ENCODE measurements at places on chromosomes 13 and 19. TPM values are rescaled to one million over a fixed set of nuclear protein-coding genes. Genes with fewer than 3 reads are reported as not detected.

DNA sequence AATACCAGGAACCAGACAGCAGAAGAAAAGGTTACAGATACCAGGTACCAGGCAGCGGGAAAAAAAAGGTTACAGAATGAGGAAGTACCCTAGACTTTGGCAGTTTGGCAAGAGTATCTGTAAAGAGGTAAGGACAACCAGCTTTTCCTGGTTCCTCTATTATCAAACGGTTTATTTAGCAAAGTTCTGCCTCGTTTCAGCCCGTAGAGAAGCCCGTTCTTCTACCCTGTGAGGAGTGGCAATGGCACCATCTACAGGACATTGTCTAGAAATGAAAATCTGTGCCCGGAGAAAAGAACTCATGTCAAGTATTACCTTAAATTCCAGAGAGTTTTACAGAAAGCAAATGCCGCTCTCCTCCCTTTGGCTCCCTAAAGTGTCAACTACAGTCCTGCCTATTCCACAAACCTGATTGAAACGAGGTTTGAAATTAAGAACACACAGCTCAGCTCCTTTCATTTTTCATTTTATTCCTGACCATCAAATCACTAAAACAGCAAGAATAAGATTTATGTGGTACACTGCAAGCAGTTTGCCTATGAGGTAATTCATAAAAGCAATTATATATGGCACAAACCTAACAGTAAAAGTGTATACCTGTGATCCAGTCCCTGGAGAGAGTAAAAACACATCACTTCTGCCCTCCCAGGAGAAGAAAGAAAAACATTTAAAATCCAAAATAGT is 226.3 kb downstream of the SLC7A1 start:
- no peak for DNase-seq
- no peaks in the 10 kb centered on the region for H3K27me3 ChIP-seq
- no peaks in the 10 kb centered on the region for H3K4me1 ChIP-seq
- no peaks in the 10 kb centered on the region for H3K36me3 ChIP-seq
- no peak overlapping the region for H3K27ac ChIP-seq

DNA sequence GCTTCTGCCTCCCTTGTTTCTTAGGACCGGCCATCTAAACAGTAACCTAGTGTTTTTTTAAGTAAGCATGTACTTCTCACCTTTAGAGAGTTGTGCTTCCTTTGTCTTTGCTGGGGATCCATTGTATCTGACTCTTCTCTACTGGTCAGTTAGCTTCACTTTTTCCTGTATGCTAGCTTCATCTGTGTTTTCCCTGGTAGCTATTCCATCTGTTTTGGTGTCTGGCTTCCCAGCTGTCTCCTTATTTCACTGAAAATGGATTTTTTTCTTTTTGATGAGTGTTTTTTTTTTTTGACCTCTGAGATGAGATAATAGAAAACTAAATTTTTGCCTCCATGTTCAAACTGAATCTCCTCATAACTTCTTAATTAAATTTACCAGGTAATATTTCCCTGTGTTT is 637.0 kb upstream of the SLC10A2 start:
- no peaks in the 10 kb centered on the region for H3K27me3 ChIP-seq
- no peaks in the 10 kb centered on the region for H3K36me3 ChIP-seq
- no peaks in the 10 kb centered on the region for H3K4me1 ChIP-seq
- no peak overlapping the region for H3K4me3 ChIP-seq
- no peak for DNase-seq

HIF3A gene
- total RNA-seq = 5.5 TPM

MEX3D gene
- total RNA-seq = 16.6 TPM

DNA sequence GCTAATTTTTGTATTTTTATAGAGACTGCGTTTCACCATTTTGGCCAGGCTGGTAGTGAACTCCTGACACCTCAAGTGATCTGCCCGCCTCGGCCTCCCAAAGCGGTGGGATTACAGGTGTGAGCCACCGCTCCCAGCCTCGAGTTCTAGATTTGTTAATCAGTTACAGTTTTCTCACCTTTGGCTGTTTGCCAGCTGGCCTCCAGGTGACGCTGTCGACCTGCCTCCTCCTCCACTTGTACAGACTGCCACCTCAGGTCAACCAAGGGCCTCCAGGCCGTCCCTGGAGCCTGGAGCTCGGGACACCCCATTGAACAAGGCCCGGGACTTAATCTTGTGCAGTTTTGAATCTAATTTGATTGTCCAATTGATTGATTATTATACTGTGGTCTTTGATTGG is 45.5 kb downstream of the IER2 start:
- no peaks in the 10 kb centered on the region for H3K27me3 ChIP-seq
- H3K36me3 ChIP-seq = no peaks in the 10 kb centered on the region
- H3K27ac ChIP-seq = no peak overlapping the region
- peak; percentile 82 for DNase-seq

- H3K27ac ChIP-seq = no peak overlapping the region
- H3K36me3 ChIP-seq = no peaks in the 10 kb centered on the region
- no peak for DNase-seq
Observed at GRCh38 chr19:9909251-9909650, 27.1 kb downstream of the OLFM2 start.

NLRP5 gene
- total RNA-seq = not detected

DNA sequence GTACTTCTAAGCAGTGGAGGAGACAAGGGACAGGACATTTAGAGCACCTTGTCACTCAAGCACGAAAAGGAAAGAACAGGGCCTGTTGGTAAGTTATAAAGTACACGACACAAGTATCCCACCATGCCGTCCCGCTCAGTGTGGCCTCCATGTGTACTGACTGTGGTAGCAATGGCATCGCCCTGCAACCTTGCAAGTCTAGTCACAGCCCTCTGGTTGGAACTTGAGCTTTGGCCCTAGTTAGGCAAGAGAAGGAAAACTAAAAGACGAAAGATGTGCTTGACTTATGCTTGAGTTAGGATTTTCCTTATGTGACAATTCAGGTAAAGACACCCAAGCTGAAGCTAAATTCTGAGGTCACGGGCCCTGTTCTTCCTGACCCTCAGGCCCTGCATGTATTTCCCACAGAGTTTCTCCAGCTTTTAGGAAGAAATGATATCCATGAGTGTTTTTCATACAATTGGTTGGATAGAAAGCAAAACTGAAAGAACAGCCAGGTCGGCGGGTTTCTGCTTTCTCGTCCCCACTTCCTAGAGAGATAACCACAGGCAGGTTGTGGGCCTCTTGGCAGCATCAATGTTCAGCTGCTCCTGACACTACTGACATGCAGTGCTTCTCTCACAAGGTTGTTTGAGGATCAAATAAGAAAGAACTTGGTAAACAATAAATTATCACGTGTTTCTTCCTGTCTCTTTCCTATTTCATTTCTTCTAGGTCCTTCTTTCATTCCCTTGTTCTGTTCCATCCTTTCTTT is 216.2 kb downstream of the IRS2 start:
- no peaks in the 10 kb centered on the region for H3K27me3 ChIP-seq
- no peak overlapping the region for H3K4me3 ChIP-seq
- DNase-seq = no peak

PSMC4 gene
- 59.9 TPM for total RNA-seq

DNA sequence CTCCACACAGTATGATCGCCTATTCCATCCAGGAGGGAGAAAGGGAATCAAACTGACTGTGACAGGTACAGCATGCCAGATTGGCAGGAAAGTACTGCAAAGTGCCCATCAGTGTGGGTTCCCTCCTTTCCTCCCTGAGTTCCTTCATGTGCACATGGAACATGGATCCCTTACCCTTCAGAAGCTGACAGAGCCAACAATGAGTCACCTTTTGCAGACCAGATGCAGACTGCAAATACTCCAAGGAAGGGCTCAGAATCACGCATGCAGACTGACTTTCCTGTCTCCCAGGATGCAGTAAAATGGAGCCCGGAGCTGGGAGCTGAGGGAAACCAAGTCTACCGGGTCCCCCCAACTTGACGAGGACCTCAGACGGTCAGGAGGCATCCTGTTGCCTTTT is 41.8 kb downstream of the SACS start:
- no peaks in the 10 kb centered on the region for H3K4me1 ChIP-seq
- no peaks in the 10 kb centered on the region for H3K27me3 ChIP-seq
- no peak for DNase-seq
- H3K27ac ChIP-seq = no peak overlapping the region

GRCh38 chr13:106561551-106562170 is 6.3 kb downstream of the ARGLU1 start:
- peaks cover 11% of the 10 kb centered on the region for H3K36me3 ChIP-seq
- H3K4me3 ChIP-seq = no peak overlapping the region
- H3K27me3 ChIP-seq = no peaks in the 10 kb centered on the region

GRCh38 chr13:48778610-48779009 is 124.9 kb downstream of the CYSLTR2 start:
- H3K4me1 ChIP-seq = peaks cover 4% of the 10 kb centered on the region
- no peak for DNase-seq
- no peaks in the 10 kb centered on the region for H3K36me3 ChIP-seq
- H3K4me3 ChIP-seq = no peak overlapping the region

DNA sequence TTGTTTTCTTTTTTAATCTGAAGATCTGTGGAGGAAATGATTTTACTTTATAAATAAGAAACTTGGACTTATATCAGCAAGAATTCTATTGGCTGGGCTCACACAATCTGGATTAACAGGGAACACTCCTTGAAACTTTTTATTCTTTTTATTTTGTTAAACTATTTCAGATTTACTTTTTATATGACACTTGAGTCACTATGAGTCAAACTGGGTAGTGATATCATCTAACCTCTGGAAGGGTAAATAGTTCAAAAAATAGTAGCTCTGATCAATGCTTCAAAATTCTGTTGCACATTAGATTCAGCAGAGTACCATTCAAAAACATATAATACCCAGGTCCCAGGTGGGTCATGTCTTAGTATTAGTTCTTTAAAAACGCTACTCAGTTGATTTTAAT is 55.1 kb upstream of the NBEA start:
- no peak overlapping the region for H3K4me3 ChIP-seq
- H3K4me1 ChIP-seq = no peaks in the 10 kb centered on the region
- no peaks in the 10 kb centered on the region for H3K27me3 ChIP-seq
- no peak for DNase-seq
- no peak overlapping the region for H3K27ac ChIP-seq

ATF5 gene
- total RNA-seq = 708 TPM

- H3K4me1 ChIP-seq = no peaks in the 10 kb centered on the region
- no peaks in the 10 kb centered on the region for H3K36me3 ChIP-seq
Observed at GRCh38 chr13:95642999-95643398, 1.5 kb downstream of the DZIP1 start.

RASGRP4 gene
- 0.88 TPM for total RNA-seq

DNA sequence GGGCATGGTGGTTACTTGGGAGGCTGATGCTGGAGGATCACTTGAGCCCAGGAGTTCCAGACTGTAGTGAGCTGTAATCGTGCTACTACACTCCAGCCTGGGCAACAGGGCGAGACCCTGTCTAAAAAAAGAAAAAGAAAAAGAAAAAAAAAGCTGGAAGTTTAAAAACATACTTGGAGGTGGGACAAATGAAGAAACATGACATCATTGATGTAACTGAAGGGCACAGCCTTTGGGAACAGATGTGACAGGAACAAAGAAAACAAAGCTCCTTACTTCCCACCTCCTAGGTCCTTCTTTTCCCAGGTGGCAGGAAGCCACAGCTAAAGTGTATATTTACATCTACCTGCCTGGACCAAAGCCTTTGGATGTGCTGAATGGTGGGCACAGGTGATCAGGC is 1.9 kb downstream of the PEX11G start:
- H3K4me1 ChIP-seq = no peaks in the 10 kb centered on the region
- no peak for DNase-seq
- H3K27ac ChIP-seq = no peak overlapping the region
- H3K4me3 ChIP-seq = no peak overlapping the region
- no peaks in the 10 kb centered on the region for H3K36me3 ChIP-seq

GRCh38 chr19:42961119-42961518 is 24.1 kb upstream of the PSG7 start:
- no peaks in the 10 kb centered on the region for H3K36me3 ChIP-seq
- H3K27me3 ChIP-seq = no peaks in the 10 kb centered on the region
- no peak for DNase-seq
